ENCODE measurements at places on chromosomes 16 and 17.

- DNase-seq, result no peak
Observed at GRCh38 chr17:28878981-28879380, 18.6 kb downstream of the FLOT2 start.

- DNase-seq, result no peak
Observed at GRCh38 chr17:74037320-74037719, 166.2 kb upstream of the RPL38 start.

DNA sequence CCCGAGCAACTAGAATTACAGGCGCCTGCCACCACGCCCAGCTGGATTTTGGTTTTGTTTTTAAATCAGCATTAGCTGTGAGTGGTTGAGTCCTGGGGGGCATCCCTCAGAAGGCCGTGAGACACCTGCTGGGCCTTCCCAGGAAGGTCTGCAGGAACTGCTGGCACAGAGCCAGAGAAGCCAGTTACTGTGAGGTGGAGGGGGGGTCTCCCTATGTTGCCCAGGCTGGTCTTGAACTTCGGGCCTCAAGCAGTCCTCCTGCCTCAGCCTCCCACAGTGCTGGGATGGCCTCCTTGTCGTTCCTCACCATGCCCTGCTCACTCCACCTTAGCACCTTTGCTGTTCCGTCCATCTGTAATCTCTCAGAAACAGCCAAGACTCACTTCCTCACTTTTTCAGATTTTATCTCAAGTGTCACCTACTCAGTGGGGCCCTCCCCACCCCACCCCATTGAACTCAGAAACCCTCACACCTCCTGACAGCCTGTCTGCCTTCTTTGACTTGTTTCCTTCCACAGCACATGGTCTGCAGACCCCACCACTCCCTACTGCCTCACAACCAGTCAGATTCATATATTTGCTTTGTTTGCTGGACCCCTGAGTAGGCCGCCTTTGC is 62.3 kb downstream of the WSB1 start:
- DNase-seq, result no peak

- DNase-seq, result no peak
Observed at GRCh38 chr17:62163847-62164246, 98.8 kb upstream of the MED13 start.

GRCh38 chr17:51651513-51652298 is 391.4 kb downstream of the UTP18 start:
- no peak for DNase-seq

Data from central memory CD4-positive, alpha-beta T cell (primary cell).